ENCODE measurements at places on chromosomes 6 and 20. TPM values are rescaled to one million over a fixed set of nuclear protein-coding genes. Genes with fewer than 3 reads are reported as not detected.

The HLA-DQB1 gene
- 2.5 TPM for total RNA-seq

The GGTLC1 gene
- total RNA-seq, result not detected

GRCh38 chr20:21571841-21572690 lies 58.2 kb upstream of the NKX2-2 start:
- no peak for DNase-seq

DNA sequence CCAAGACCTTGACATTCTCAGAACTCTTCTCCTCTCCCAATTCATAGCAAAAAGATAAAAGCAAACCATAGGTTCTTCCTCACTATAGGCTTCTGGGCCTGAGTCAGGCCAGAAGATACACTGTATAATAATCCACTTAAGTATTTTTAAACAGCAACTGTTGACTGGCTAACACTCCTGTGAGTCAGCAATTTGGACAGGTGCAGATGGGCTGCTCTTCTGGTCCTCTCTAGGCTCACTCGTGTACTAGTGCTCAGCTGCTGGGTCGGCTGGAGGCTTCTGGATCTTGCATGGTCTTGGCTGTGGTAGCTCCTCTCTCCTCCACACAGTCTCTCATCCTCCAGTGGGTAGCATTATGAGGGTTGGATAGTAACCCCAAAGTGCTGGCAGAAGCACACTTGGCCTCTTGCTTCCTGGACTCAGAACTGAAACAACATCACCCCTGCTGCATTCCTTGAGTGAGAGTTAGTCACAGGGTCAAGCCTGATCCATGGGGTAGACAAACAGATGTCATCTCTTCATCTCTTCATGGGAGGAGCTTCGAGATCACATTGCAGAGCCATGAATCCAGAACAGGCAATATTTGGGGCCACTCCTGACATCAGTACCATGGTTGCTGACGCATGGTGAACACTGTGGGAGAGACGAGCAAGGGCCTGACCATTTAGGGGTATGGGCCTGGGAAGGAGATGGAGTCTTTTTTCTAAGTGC lies 86.9 kb downstream of the C6orf118 start:
- DNase-seq, result no peak

DNA sequence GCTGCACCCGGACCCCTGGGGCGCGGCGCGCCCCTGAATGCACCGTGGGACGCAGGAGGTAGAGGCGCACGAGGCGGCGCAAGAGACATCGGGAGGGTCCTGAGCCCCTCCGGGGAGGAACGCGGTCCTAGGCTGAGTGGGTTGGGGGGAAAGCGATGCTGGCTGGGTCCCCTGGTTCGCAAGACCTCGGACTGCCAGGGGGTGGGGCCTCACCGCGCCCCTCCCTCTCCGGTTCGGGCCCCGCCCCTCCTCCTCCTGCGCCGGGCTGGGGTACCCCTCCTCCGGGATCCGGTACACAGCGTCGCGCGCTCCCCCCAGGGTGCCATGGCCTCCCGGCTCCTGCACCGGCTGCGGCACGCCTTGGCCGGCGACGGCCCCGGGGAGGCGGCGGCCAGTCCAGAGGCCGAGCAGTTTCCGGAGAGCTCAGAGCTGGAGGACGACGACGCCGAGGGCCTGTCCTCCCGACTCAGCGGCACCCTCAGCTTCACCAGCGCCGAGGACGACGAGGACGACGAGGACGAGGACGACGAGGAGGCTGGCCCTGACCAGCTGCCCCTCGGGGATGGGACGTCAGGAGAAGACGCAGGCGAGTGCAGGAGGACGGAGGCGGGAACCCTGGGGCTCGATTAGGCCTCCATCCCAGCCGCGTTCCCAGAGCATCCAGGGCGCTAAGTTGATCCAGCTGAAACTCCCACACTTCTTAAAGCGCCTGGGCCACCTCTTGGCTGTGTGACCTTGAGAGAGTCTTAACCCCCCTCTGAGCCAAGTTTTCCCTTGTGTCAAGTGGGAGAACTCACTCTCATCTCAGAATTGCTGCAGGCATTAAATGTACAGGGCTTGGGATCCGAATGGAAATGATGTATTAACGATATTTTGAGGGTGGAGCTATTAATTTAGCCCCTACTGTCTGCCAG lies 541 bp downstream of the SNX21 start:
- no peak for DNase-seq

GRCh38 chr6:11760015-11760473 lies 18.6 kb downstream of the ADTRP start:
- no peak for DNase-seq

DNA sequence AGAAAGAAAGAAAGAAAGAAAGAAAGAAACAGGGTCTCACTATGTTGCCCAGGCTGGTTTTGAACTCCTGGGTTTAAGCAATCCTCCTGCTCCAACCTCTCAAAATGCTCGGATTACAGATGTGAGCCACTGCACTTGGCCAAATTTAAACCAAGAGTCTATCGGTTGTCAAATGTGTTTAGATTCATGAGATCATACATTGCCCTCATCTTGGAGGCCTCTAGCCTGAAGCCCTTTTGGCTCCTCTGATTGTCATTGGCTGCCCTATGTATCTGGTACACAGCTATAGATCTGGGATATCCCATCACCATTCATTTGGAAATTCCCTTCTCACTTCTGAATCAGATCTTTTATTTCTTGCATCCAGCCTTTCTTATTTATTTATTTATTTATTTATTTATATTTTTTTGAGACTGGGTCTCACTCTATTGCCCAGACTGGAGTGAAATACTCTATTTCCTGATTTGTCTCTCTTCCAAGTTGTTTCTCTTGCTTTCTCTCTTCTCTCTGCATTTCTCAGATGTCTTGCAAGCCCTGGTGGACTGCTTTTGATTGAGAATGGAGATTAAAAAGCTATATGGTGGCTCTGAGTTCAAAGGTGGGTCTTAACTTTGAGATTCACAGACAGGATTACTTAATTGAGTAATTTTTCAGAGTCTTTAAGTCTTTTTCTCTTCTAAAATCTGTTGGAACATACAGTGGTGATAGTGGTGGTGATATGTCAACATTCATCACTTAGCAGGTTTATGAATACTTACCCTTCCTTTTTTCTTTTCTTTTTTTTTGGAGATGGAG lies 121.9 kb downstream of the GJA1 start:
- no peak for DNase-seq

- no peak for DNase-seq
These were observed 112.2 kb downstream of the OGFRL1 start for GRCh38 chr6:71400852-71401251.

- DNase-seq, result no peak
These were observed 136.3 kb downstream of the ZMYND8 start for GRCh38 chr20:47220161-47220582.

- DNase-seq, result no peak
These were observed 3.1 kb upstream of the ULBP2 start for GRCh38 chr6:149938571-149939355.

The PNLDC1 gene
- 0.37 TPM for total RNA-seq

GRCh38 chr6:107816818-107817217 lies 7.3 kb downstream of the SCML4 start:
- DNase-seq, result no peak

DNA sequence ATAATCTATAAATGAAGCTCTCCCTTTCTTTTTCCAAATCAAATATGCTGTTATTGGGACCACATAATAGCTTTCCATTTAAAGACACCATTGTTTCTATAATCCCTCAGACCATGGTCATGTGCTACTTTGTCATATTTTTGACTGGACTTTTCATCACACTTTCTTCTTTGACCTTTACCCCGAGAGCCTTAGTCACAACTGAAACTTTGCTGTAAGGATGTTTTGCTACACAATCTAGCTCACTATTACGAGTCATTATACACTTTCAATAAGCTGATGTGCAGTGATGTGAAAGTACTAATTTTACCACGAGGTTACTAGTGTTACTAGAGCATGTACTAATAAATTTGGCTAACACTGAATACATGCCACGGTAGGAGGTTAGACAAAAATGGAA lies 367.2 kb upstream of the RUNX2 start:
- DNase-seq, result no peak

The ADGB gene
- total RNA-seq, result not detected

- DNase-seq, result no peak
These were observed 149.6 kb upstream of the KCNK16 start for GRCh38 chr6:39471954-39472659.

DNA sequence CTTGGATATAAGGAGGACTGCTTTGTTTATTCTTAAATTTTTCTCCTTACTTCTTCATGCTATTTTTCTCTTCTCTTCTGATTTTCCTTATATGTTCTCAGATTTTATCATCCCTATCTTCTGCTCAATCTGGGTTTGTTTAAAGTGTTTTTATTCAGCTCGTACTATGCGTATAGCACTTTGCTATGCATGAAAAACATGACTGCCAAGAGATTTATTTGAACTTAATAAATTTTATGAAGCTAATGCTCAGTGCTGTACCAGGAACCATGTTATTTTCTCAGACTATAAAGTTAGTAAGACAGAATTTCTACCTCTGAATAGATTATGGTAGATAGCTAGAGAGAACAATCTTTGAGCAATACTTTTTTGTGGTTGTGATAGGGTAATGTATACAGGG lies 305.9 kb downstream of the LAMA2 start:
- no peak for DNase-seq

DNA sequence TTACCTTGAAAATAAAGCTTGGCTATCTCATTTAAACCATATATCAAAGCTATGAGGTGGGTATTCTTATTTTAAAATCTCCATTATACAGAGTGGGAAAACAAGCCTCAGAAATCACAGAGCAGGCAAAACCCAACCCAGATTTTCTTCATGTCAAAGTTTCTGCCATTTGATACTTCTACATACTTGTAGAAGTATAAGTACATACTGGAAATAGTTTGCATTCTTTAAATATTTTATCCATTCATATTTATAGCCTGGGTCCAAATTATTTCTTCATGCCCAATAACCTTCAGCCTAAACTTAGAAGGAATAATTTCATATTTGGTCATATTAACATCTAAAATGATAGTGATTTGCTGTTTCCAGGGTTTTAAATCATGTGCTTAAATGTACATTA lies 61.8 kb downstream of the MLIP start:
- DNase-seq, result no peak
